Activated CD4-positive, alpha-beta T cell treated with anti-CD3 and anti-CD28 coated beads for 24 hours (primary cell): ENCODE measurements at places on chromosomes 11 and 22.

DNA sequence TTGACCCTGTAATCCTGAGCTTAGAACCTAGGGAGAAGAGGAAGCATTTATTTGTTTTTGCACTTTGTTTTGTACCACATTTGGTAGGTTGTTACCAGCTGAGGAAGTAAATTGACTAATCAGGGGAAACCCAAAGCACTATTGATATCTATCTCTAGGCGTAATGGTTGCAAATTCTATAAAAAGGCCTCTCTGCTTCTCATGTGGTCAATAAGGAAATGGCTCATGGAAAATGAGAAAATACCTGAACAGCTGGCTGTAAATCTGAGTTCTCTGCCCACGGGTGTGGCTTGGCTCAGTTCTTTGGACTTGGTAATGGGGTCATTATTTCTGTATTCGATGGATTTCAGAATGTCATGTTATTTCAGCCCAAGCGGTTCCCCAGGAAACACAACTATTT is 42.4 kb downstream of the BARX2 start:
- no peak for DNase-seq

DNA sequence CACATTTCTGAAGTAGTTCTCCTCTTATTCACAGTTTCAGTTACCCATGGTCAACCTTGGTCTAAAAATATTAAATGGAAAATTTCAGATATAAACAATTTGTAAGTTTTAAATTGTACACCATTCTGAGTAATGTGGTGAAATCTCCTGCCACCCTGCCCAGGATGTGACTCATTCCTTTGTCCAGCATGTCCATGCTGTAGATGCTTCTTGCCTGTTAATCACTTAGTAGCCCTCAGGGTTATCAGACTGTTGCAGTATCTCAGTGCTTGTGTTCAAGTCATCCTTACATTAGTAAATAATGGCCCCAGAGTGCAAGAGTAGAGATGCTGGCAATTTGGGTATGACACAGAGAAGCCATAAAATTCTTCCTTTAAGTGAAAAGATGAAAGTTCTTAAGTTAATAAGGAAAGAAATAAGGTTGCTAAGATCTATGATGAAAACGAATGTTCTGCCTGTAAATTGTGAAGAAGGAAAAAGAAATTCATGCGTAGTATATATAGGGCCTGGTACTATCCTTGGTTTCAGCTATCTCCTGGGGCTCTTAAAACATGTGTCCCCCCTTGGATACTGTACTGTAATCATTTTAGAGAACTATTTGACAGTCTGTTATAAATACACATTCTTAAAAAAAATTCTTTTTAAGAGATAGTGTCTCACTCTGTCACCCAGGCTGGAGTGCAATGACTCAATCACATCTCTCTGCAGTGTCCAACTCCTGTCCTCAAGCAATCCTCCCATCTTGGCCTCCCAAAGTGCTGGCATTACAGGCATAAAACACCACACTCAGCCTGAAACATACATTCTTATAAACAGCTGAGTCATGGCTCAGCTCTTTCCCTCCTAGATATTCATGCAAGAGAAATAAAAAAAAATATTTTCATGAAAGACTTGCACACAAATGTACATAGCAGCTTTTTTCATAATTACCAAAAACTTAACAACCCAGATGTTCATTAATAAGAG is 31.3 kb downstream of the MTNR1B start:
- no peak for DNase-seq

GRCh38 chr11:104490182-104490581 is 326.2 kb upstream of the PDGFD start:
- no peak for DNase-seq

DNA sequence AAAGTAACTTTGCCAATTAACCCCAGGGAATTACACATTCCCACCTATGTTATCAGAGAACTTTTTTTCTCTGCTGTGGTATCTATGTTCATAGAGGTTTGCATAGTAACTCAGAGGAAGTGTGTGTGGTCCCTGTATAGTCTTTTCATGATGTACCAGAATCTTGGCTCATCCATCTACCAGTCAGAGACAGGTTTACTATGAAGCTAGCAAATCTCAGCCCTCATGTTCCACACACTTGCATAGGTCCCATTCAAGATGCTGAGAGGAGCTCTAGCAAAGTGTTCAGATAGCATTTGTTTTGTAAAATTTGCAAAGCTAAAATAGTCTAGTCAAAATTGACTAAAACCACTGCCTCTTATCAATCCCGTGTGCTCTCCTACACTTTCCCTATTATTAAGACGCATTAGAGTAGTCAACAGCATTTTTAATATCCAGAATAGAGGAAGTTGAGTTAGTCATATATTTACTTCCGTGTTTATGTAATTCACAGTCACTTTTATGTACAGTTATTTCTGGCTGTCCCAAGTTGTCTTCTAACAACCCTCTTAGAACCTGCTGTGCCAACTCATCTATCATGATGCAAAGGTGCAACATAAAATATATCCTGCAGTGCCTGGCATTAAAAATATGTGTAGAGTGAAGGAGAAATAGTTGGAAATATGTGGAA is 184.2 kb downstream of the FAM76B start:
- DNase-seq: no peak

GRCh38 chr22:48496987-48497650 is 1330.6 kb downstream of the BRD1 start:
- no peak for DNase-seq

- no peak for DNase-seq
These were observed 39.6 kb upstream of the CHRM4 start for GRCh38 chr11:46431211-46431610.
